EL (cell line): ENCODE measurements at places on chromosomes 7 and 10.
A peak's percentile ranks its signal among the peaks of the same experiment; 100 is the strongest.

DNA sequence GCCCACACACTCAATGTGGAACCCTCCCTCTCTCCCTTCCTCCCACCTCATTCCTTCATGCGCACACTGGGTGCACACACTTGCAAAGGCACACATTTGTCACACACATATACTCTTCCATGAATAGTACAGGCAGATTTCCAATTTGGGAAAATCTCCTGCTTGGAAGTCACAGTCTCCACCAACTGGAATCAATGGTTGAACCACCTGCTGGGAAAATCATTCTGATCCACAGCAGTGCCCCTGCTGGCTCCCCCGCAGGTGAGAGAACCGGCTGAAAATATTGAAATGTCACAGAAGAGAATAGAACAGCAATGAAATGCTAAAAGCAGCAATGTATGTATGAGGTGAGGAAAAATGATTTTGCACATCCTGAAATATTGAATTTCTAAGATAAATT lies 232.7 kb downstream of the ADAM12 start:
- no peak for DNase-seq

GRCh38 chr7:137992550-137993394 lies 9.1 kb downstream of the CREB3L2 start:
- DNase-seq = peak; percentile 95

DNA sequence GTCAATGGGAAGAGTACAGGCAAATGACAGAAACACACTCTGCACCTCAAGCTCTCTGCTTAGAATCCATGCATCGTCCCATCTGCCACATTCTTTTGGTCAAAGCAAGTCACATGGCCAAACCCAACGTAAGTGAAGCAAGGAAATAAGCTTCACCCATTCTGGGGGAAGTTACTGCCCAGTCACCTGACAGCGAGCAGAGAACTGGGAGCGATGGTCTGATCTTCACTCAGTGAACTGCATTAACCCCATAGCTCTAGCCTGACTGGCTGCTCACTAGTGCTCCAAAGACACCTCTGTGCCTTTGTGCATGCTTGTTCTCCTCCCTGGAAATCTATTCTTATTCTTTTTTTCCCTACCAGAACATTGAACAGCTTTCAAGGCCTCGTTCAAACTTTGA lies 89.9 kb downstream of the APBB1IP start:
- no peak for DNase-seq

GRCh38 chr10:71092812-71093401 lies 119.5 kb upstream of the UNC5B start:
- no peak for DNase-seq

DNA sequence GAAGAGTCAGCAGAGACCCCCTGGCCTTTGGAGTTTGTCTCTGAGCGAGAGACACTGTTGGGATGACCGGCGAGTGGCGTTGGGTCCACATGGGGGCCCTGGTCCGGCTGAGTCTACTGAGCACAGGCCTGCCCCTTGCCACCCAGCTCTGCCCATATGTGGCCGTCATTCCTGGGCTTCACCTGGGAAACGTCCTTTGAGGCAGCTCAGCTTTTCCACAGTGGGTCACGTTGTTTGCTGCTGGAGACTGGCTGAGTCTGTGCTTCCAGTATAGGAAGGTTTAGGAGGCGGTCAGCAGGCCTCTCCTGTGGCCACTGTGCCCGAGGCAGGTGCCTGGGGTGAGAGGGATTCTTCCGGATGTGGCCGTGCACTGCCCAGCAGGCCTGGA lies 17.1 kb downstream of the ADAM8 start:
- no peak for DNase-seq
